ENCODE measurements at places on chromosomes 1 and 21.
A peak's percentile ranks its signal among the peaks of the same experiment; 100 is the strongest.

- no peak for DNase-seq
Observed at GRCh38 chr1:165426745-165427144, 18.2 kb downstream of the RXRG start.

- DNase-seq: peak; percentile 48
Observed at GRCh38 chr1:43935711-43936427, 2.3 kb downstream of the ARTN start.

DNA sequence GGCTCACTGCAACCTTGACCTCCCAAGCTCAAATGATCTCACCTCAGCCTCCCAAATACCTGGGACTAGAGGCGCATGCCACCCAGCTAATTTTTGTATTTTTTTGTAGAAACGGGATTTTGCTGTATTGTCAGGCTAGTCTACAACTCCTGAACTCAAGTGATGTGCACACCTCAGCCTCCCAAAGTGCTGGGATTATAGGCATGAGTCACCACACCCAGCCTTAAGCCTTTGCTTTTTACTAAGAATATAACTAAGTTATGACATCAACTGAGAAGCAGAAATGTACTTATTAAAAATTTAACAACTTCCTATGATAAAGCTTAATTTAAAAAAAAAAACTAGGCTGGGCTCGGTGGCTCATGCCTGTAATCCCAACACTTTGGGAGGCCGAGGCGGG is 8.9 kb upstream of the LSS start:
- DNase-seq: no peak

GRCh38 chr1:240092301-240093119 is 827 bp downstream of the FMN2 start:
- DNase-seq: no peak

DNA sequence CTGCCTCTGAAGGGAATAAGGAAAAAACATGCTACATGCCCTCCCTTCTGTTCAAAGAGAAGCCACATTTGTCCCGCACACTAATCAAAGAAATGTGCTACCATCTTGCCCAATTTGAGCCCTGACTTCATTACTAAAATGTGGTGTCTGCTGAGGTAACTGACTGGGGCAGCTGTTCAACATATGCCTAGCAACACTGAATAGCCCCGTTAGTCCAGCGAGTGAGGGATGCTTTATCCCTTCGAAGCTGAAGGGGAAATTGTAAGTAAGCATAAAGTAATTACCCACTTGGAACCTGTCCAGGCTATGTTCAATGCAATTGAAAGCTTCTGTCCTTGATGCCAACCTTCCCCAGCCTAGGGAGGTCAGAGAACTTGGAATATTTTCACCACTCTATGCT is 310.6 kb downstream of the SEC16B start:
- peak; percentile 47 for DNase-seq

DNA sequence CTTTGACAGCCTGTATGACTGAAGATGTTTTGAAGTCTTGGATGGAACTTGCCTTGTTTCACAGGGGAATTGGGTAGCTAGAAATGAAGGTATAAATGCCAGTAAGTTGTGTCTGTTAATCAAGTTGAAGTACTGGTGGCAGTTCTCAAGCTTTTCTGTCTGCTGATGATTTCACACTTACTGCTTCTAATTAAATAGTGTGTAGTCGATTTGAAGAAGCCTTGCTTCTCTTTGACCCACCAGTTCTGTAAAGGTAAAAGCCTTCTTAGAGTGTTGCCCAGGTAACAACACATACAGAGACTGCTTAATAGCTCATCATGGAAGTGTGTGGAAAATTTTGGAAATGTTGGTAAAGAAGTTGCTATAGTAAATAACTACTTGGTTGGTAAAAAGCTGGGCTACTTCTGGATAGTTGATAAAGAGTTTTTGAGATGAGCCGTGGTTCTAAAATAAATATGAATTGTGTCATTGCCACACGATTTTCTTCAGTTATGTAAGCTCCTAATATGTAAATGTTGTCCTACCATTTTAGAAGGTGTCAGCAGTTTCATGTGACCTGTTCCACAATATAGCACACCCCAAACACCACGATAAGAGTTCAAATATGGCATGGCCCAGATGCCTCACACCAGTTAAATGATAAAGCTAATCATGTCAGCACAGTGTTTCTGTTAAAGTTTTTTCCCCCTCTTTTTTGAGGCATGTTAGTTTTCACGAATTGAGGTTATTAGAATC is 7.4 kb downstream of the RABGAP1L start:
- no peak for DNase-seq

DNA sequence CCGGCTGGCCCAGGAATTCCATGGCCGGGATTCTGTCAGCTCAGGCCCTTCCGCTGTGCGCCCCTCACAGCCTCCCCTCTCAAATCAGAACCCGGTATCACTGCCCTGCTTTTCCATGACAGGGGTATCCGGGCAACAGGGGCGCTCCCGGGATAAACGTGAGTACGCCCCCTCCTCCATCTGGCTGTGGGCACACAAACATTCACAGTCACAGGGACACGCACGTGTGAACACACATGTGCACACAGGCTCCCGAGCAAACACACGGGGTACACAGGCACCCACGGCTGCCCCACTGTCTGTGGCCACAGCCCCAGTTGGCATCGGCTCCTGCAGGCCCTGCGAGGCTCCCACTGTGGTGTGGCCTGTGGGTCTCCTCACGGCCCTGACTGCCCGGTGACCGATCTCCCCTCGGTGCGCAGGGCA is 16.7 kb downstream of the COL6A1 start:
- peak; percentile 18 for DNase-seq

DNA sequence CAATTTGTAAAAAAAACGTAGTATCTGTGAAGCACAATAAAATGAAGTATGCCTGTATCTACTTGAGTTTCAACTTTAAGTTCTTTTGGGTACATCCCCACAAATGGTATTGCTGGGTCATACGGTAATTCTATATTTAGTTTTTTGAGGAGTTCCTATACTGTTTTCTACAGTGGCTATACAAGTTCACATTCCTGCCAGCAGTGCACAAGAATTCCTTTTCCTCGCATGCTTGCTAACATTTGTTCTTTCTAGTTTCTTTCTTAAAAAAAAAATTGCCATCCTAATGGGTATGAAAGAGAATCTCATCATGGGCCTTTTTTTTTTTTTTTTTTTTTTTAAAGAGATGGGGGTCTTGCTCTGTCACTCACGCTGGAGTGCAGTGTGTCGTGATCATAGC is 41.9 kb downstream of the UCK2 start:
- no peak for DNase-seq

- peak; percentile 45 for DNase-seq
Observed at GRCh38 chr21:45917241-45917640, 64.3 kb upstream of the COL6A1 start.

GRCh38 chr1:73517603-73518191 is 680.3 kb downstream of the LRRIQ3 start:
- no peak for DNase-seq

- DNase-seq: no peak
Observed at GRCh38 chr1:112672009-112672408, 2.5 kb upstream of the MOV10 start.

DNA sequence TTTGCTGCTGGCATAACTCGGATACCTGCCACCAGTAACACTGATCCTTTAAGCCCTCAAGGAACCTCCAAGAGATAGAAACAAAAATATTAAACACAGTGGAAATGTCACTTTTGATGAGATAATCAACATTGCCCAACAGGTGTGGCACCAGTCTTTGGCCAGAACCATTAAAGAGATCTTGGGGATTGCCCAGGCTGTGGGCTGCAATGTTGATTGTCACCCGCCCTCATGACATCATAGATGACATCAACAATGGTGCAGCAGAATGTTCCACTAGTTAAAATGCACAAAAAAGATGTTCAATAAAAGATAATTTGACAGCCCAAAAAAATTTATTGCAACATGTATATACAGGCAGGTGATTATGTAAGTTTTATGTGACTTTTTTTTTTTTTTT is 20.2 kb upstream of the ZMYM1 start:
- DNase-seq: no peak

GRCh38 chr1:44805311-44806024 is 1.7 kb downstream of the DYNLT4 start:
- no peak for DNase-seq

- DNase-seq: no peak
Observed at GRCh38 chr1:175482071-175482451, 261.3 kb downstream of the TNR start.

GRCh38 chr1:246906833-246907232 is 24.9 kb downstream of the AHCTF1 start:
- DNase-seq: no peak

GRCh38 chr1:45615885-45616284 is 8.0 kb downstream of the CCDC17 start:
- DNase-seq: no peak

DNA sequence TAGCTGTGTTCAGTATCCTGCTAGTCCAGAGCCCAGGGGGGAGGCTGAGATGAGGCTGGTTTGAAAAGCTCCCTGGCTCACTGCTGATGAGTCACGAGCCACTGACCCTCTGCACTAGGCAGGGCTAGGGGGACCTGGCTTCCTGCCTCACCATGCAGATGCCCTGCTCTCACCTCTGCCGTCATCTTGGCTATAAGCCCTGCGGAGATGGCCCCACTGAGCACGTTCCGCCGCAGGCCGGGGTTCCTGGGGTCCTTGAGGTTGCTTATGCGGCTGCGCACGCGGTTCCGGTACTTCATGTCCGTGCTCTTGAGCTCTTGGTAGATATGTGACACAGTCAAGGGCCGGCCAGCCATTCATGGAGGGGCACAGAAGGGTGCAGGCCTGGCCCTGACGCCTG is 24.1 kb upstream of the ZNF436 start:
- DNase-seq: no peak

DNA sequence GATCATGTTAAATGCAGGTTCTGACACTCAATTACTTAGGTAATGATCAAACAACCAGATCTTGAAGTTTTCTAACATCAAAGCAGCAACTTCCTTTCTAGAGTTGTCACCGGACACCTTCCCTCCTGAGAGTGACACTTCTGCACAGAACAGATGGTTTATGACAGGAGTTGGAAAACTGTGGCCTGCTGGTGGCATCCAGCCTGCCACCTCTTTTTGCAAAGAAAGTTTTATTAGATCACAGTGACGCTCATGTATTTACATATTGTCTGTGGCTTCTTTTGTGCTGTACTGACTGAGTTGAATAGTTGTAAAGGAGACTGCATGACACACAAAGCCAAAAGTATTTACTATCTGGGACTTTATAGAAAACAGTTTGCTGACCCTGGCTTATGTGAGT is 28.3 kb downstream of the DDR2 start:
- DNase-seq: no peak

- DNase-seq: no peak
Observed at GRCh38 chr1:29686012-29686930, 449.9 kb downstream of the PTPRU start.

DNA sequence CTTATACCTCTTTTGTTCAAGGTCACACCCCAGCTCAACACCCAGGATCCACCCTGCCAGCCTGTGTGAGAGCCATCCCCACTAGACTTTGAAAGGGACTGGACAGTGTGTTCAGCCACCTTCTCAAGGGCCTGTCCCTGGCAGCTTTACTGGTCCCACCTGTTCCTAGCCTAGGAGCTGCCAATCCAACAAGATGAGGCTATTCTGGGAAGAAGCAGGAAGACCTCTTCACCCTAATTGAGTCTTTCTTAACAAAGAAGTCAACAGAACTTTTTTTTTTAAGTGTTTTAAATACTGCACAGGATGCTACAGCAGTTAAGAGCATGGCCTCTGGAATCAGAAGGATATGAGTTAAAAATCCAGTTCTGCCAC is 95.8 kb upstream of the HOOK1 start:
- no peak for DNase-seq

- DNase-seq: no peak
Observed at GRCh38 chr1:230068621-230068873, 1.5 kb downstream of the GALNT2 start.

DNA sequence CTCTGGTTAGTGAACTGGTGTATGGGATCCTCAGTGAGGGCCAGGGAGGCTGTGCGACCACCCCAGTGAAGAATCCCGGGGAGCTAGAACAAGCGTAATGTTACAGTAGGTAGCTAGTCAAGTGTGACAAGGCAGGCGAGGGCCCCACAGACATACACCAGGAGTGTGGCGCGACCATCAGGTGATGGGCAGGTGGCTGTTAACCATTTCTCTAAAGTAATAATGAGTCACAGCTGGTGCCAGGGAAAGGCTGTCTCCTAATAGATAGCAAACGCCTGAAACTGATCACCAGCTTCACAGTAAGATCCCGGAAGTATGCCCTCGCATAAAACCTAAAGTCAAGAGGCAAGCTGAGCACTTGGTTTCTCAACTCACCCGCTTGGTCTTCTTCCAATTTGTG is 40.5 kb upstream of the TARBP1 start:
- DNase-seq: no peak

GRCh38 chr1:107786203-107786845 is 178.7 kb downstream of the VAV3 start:
- no peak for DNase-seq

GRCh38 chr1:2783435-2784397 is 17.8 kb downstream of the TTC34 start:
- DNase-seq: no peak

DNA sequence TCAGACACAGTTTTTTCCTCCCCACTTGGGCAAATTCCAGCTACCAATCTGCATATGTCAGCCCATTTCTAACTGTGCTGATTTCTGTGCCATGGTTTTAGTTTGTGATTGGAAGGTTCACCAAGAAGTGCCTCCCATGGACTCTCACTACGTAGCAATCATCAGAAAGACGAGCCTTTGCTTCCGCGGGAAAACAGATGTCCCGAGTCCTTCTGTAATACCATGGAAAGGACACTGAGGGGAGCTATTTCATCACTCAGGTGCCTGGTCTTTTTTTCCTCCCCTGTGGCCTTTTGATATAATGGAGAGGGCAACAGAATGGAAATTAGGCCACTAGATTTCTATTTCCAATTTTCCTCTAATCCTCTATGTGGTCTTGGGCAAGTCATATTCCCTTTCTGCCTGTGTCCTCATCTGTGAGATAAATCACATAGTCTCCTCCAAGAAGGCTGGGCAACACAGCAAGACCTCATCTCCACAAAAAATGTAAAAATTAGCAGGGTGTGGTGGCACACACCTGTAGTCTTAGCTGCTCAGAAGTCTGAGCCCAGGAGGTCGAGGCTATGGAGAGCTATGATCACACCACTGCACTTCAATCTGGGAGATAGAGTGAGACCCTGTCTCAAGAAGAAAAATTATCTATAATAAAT is 24.8 kb downstream of the LEMD1 start:
- DNase-seq: peak; percentile 66

GRCh38 chr1:25246600-25247023 is 642 bp downstream of the RSRP1 start:
- no peak for DNase-seq

DNA sequence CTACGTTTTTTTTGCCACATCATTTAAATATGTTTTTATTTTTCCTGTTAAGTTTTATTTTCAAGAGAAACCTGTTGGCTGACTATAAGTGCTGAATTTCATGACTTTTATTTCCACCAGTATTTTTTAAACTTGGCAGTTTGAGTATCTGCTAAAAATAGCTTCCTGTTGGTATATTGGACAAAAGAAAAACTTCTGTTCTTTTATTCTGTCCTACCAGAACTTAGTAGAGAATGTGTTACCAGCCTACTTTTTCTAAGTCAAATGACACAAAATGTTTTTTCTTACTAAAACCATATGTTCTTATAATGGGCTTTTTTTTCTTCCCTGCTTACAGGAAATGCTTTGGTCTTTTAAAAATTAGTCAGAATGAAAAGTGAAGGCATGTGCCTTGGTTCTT is 7.6 kb downstream of the DR1 start:
- DNase-seq: no peak
